MCF 10A (cell line): ENCODE measurements at places on chromosomes 6 and 20. TPM values are rescaled to one million over a fixed set of nuclear protein-coding genes. Genes with fewer than 3 reads are reported as not detected.

- no peaks in the 10 kb centered on the region for H3K27me3 ChIP-seq
- no peak for DNase-seq
- peaks cover 8% of the 10 kb centered on the region for H3K4me1 ChIP-seq
- H3K27ac ChIP-seq = no peak overlapping the region
These were observed 910.8 kb downstream of the C6orf118 start for GRCh38 chr6:164398647-164399046.

BFSP1 gene
- 3.5 and 3.9 TPM in 2 replicates for total RNA-seq

DNA sequence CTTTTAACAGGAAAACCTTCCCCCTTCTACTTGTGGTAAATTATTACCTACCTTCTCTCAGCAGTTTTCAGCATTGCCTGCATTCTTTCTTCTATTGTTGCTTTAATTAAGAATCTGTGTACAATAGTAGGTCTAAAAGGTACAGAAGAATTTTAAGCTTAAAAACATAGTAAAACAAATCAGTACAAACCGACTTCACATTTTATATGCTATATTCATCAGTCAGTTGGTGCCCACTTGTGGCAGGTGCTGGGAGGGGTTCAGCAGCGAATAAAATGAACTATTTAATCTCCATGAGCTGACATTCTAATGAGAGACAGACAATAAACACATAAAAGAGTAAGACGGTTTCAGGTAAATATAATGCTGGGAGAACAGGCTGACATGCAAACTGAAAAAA lies 73.4 kb upstream of the FBXO30 start:
- no peaks in the 10 kb centered on the region for H3K4me1 ChIP-seq
- no peaks in the 10 kb centered on the region for H3K27me3 ChIP-seq
- no peak overlapping the region for H3K27ac ChIP-seq
- no peak overlapping the region for H3K4me3 ChIP-seq
- peak; percentile 10 for DNase-seq

DNA sequence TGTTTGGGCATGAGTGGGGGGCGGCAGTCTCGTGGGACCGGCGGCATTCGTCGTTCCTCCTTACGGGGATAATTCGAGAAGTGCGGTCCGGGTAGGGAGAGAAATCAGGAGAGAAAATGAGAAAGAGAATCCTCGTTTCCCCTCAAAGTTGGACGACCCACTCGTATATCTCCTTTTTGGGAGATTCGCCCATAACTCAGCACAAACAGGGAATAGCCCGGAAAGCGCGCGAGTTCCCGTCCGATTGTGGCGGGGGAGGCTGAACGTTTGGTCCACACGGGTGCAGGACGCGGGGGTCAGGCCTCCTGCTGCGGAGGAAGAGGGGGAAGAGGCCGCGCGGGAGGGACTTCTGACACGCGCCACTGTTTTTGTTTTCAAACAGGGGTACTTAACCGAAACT lies 42.4 kb downstream of the POPDC3 start:
- H3K4me3 ChIP-seq = peak overlapping the region; percentile 68
- H3K27ac ChIP-seq = no peak overlapping the region
- peaks cover 12% of the 10 kb centered on the region for H3K27me3 ChIP-seq
- DNase-seq = no peak
